Mesenteric fat pad (tissue), 1 donor: ENCODE measurements at places on chromosomes 3 and 15. TPM values are rescaled to one million over a fixed set of nuclear protein-coding genes. Genes with fewer than 3 reads are reported as not detected.

The DZIP1L gene
- 13.7 TPM for total RNA-seq

The CHRM5 gene
- not detected for total RNA-seq

The SYNPR gene
- not detected for total RNA-seq

The DUOXA2 gene
- not detected for total RNA-seq

The LRRIQ4 gene
- total RNA-seq = not detected

The OCA2 gene
- total RNA-seq = not detected

The NIPA2 gene
- 43.4 TPM for total RNA-seq

The HESX1 gene
- not detected for total RNA-seq

The DLL4 gene
- 15.2 TPM for total RNA-seq

The NKTR gene
- total RNA-seq = 80.6 TPM

The ZNF710 gene
- total RNA-seq = 11.5 TPM

The NTRK3 gene
- total RNA-seq = 1.6 TPM

The TRPM1 gene
- total RNA-seq = 0.93 TPM

The XXYLT1 gene
- 17.0 TPM for total RNA-seq

GRCh38 chr3:59406943-59407342, 357.1 kb upstream of the CFAP20DC start:
- no peak for DNase-seq

GRCh38 chr3:143298886-143299535, 179.4 kb downstream of the CHST2 start:
- DNase-seq = no peak

GRCh38 chr15:39747326-39747725, 35.3 kb downstream of the FSIP1 start:
- DNase-seq = no peak

DNA sequence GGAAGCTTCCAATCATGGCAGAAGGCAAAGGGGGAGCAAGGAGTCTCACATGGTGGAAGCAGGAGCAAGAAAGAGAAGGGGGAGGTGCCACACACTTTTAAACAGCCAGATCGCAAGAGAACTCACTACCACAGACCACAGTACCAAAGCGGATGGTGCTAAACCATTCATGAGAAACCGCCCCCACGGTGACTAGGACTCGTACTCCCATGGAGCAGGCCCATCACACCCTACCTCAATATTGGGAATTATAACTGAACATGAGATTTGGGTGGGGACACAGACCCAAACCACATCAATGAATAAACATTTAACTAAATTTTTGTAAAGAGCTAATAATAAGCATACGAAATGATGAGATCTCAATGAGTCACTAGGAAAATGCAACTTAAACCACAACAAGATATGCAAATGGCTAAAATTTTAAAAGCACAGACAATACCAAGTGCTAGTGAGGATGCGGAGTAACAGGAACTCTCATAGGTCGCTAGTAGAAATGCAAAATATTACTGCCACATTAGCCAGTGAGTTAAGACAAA, 10.0 kb downstream of the MRPS25 start:
- DNase-seq = peak; percentile 30

- DNase-seq = no peak
Observed at GRCh38 chr15:59131456-59131855, 26.5 kb downstream of the CCNB2 start.

- DNase-seq = no peak
Observed at GRCh38 chr3:3998140-3998922, 199.1 kb downstream of the LRRN1 start.

DNA sequence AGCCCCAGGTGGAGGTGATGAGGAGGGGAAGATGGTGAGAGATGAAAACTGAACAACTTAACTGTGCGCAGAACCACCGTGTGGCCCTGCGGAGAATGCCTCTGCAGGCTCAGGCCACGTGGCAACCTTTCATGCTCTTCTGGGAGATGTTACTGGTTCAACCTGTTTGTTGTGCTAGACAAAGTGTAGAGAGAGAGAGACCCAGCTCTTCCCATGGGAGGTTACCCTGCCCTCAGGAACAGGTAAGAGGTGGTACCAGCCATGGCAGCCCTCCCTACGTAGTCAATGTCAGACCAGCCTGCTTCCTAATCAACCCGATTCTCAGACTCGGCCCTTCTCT, 37.0 kb upstream of the HACD2 start:
- no peak for DNase-seq

DNA sequence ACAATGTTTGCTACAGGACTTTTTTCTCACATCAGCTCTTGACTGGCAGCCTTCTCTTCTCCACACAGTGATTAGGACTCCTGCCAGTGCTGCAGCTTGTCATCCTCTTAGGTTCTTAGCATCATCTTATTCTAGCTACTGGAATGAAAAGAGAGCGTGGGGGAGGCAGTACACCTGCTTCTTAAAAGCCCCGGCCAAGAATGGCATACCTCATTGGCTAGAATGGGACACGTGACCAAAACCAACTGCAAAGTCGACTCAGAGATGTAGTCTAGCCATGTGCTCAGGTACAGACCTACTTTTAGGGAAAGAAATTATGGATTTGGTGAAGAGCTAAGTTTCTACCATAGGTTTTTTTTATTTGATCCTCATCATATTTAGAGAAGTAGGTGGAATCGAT, 44.1 kb downstream of the RARB start:
- DNase-seq = no peak

DNA sequence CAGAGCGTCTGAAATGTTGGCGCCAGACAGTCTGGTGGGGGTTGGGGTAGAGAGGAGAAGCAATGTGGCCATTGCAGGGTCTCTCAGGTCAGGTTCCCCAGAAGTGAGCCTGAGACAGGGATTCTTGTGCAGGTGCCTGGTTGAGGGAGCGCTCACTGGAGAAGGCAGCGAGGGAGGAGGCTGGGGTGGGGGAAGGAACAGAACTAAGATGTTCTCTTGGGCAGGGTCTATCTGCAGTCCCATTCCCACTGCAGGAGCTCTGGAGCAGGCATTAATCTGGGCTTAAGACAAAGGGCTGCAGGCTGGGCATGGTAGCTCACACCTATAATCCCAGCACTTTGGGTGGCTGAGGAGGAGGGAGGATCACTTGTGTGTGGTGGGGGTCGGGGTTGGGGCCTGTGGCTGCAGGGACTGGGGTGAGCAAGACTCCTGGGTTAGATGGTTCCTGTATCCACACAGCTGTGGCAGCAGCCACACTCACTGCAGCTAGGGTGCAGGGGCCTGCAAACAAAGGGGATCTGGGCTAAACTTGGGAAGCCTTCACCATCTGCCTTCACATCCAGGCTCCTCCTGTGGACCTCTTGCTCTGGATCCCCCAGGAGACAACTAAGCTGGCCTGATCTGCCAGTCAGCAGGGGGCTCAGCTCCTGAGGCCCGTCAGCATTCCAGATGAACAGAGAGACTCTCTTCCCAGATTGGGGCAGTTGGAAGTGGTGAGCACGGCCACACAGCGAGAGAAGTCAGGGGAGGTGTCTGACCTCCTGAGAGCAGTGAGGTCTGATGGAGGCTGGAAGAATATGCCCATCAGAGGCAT, 172.5 kb downstream of the ABHD5 start:
- DNase-seq = peak; percentile 71

- no peak for DNase-seq
Observed at GRCh38 chr3:10594915-10595314, 89.5 kb upstream of the ATP2B2 start.

- DNase-seq = peak; percentile 95
Observed at GRCh38 chr15:66883284-66883911, 181.4 kb downstream of the SMAD6 start.

GRCh38 chr3:29764603-29765254, 483.9 kb downstream of the RBMS3 start:
- DNase-seq = no peak

- no peak for DNase-seq
Observed at GRCh38 chr3:134449277-134449676, 36.5 kb downstream of the ANAPC13 start.

DNA sequence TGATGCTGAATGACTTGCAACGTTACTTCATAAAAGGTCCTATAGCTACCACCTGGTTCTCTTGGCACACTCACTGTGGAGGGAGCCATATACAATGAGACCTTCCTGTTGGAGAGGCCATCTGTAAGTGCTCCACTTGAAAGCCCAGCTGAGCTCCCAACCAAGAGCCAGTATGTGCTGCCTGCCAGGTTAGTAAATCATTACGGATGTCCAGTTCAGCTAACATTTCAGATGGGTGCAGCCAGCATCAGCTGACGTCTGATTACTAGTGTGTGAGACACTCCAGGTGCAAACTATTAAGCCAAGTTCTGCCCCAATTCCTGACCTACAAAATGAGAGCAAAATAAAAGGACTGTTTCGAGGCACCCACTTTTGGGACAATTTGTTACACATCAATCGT, 274.4 kb upstream of the ROBO2 start:
- DNase-seq = no peak

- no peak for DNase-seq
Observed at GRCh38 chr3:66037330-66037985, 1.3 kb downstream of the MAGI1 start.

DNA sequence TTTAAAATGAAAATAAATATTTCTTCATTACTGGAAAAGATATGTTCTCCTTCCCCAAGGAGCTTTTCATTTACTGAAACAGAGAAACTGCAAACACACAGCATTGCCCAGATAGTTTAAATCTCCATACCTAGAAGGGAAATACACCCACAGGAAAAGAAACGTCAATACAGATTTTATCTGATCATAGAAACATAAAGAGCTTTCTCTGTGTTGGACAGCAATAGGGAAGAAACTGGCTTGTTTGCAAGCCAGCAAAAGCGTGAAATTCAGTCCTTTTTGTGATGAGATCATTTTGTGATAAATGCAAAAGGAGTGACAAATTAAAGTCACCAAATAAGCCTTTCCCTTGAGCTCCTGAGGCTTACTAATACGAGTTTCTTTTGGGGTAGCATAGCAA, 398.0 kb downstream of the TIGIT start:
- no peak for DNase-seq

DNA sequence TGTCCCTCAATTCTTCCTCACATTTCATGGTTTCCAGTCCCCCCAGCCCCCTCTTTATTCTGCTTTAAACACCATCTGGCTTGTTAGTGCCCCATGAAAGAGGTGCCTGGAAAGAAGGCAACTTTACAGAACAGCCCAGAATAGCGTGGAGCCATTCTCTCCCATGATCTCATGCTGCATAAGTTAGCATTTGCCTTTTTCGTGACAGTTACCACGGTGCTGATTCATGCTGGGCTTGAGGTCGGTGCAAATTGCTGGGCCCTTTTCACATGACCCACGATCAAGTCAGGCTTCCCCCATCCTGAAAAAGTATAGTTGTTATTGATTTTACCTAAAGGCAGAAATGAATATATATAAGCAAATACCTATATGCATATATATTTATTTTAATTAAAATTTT, 29.6 kb downstream of the SQOR start:
- no peak for DNase-seq

DNA sequence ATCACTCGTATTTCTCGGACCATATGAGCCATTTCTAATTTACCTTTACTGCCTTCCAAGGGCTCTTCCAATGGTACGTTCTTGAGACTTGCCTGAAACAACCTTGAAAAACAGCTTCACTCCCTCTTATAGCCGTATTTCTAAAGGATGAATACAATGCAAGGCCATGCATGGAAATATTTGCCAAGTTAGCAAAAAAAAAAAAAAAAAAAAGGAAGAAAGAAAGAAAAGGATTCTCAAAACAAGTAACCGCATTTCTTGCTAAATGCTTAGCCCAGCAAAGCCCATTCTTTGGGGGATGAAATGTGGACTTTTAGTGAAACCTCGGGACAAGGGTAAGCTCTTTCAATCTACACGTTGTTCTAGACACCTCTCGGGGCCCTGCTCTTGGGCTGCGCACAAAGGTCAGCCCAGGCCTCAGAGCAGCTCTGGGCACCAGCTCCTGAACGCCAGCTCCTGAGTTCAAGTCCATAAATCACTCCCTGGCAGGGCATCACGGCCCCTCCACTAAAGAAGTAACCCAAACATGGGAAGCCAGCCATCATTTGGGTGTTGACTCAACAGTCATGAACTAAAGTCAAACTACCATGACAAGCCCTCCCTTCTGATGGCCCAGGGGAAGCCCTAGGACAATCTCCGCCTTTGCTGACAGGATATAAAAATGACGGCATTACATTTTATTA, 132.7 kb downstream of the ADAMTS17 start:
- DNase-seq = no peak

- no peak for DNase-seq
Observed at GRCh38 chr3:192207651-192208050, 519.7 kb downstream of the FGF12 start.
